WTC11 (cell line): ENCODE measurements at places on chromosomes 1 and 21. TPM values are rescaled to one million over a fixed set of nuclear protein-coding genes. Genes with fewer than 3 reads are reported as not detected.

- no peak for DNase-seq
Observed at GRCh38 chr1:96400089-96400488, 321.5 kb upstream of the PTBP2 start.

PRKCZ gene
- total RNA-seq, result 51.9 to 52.9 TPM (median 52.5 TPM) in 3 replicates

DNA sequence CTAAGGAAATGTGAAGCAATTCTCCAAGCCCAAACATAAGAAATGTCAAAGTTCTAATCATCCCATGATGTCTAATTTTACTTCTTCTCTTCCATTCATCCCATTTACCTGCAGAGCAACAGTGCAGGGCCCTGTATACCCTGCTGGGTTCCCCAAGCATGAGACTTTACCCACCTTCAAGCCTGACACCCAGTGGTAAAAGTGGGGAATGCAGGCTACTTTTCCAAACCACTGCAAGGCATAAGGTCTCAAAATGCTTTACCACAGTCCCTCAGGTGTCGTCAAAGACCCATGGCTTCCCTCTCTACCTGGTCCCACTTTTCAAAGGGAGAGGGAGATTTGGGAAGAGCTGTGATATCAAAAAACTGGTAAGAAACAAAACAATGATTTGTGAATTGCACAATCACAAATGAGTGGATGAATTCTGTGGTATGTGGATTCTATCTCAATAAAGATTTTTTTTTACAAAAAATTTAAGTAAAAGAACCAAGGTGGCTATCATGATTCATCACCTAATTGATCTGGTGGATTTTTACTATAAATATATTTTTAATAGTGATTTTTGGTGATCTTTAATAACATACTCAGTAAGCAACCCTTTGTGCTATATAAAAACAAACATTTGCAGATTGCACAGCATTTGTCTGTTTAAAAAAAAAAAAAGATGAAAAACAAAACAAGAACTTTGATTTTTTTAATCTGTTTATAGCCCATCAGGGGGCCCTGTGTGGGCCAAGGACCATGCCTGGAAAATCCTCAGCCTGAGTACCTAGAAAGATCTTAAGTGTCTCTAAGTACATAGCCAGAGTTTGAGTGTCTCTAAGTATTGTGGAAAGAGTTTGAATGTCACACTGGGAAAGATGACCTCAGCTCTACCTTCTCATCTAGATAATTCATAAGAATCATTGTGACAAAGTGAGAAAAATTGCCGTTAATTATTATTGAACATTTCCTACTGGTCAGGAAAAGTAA lies 73.1 kb upstream of the GJB5 start:
- DNase-seq, result peak; percentile 89

DNA sequence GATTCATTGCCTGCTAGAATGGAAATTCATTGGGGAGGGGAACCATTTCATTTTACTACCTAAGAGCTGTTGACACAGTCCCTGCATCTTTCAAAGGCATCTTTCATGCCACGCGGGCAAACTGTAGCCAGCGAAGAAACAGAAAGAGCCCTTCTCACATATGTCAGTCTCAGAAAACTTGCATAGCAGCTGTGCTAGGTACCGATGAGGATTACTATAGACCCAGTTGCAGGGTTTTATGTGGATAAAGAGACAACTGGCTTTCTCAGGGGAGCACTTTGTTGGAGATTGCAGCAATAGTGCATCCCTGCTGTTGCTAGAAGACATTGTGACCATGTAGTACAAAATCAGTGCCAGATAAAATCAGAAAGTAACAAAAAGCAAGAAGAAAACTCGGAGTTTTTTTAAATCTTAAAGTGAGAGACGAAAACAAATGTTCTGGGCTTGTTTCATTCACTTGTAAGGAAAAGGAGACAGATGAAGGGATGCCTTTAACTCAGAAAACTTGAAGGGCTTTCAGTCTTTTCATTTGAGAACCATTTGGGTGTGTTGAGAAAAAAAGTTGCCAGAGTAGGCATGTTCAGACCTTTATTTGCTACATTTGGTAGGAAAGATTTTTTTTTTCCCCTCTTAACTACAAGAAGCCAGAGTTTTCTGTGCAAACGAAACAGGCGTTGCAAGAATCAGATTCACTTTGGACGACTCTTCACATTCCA lies 804.1 kb downstream of the USP25 start:
- no peak for DNase-seq

DNA sequence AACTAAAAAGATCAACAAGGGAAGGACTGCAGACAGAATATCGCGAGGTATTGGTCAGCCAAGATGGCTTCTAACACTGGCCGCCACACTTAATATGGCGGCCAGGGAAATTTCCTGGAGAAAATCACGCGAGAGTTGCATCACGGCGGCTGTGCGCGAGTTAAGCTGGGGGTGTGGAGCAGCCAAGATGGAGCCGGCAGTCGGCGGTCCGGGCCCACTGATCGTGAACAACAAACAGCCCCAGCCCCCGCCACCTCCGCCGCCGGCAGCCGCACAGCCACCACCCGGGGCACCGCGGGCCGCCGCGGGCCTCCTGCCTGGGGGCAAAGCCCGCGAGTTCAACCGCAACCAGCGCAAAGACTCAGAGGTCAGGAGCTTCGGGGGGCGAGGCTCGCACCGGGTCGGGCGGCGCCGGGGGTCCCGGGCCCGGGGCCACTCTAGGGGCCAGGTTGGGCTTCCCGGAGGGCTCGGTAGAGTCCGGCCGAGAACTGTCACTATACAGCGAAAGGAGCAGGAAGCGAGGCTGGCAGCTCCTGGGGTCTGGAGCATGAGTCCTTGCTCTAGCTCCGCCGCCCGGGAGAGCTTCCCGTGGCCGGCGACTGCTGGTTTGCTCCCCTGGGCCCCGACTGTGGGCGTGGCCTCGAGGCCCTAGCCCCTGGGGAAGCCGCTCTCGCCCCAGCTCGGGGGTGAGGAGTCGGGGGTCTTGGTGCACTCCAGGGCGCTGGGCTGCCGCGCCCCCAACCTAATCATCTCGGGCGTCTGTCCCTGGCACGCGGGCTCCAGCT lies at the start of gene STRIP1:
Gene STRIP1, plus strand, starts transcription at position 174 of the 785 bp plus-strand sequence. Its CDS starts 14 bp downstream, at position 188.
- peak; percentile 88 for DNase-seq

GRCh38 chr21:44630440-44630839 lies 3.5 kb downstream of the KRTAP10-9 start:
- DNase-seq, result no peak

GRCh38 chr1:115727706-115728249 lies 40.7 kb downstream of the CASQ2 start:
- DNase-seq, result no peak

OR2T29 gene
- total RNA-seq, result not detected in 3 replicates
